ENCODE measurements at places on chromosomes 7 and 10.

GRCh38 chr7:99990460-99990852, 14.6 kb upstream of the AZGP1 start:
- DNase-seq = no peak

- DNase-seq = no peak
Measured at GRCh38 chr10:80268266-80268665, 21.2 kb downstream of the MAT1A start.

DNA sequence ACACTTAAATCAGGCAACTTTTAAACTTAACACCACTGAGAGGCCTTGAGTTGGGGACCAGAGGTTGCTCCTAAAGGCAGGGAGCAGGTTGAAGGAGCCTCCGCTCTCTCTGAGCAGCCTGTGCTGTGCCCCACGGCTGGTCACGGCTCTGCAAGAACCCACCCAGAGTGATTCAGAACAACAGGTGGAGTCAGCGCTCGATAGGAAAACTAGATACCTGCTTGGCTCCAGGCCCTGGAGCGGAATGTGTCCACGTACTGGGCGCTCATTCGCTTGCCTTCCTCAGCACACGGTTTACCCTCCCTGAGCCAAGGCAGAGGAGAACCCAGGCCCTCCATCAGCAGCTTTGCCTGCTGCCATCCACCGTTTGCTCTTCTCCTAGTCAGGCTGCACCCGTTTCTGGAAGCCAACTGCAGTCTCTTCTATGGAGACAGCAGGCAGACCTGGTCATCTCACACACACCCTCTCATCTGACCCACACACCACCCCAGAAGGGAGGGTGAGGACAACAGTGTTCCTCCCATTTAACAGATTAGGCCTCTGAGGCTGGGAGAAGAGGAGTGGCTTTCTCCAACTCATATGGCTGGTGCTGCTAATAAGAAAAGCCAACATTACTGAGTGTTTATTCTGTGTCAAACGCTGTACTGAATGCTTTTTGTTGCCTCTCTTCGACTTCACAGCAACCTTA, 37.6 kb upstream of the PDCD4 start:
- no peak for DNase-seq

- no peak for DNase-seq
Measured at GRCh38 chr7:100847360-100847759, 5.2 kb upstream of the SLC12A9 start.

DNA sequence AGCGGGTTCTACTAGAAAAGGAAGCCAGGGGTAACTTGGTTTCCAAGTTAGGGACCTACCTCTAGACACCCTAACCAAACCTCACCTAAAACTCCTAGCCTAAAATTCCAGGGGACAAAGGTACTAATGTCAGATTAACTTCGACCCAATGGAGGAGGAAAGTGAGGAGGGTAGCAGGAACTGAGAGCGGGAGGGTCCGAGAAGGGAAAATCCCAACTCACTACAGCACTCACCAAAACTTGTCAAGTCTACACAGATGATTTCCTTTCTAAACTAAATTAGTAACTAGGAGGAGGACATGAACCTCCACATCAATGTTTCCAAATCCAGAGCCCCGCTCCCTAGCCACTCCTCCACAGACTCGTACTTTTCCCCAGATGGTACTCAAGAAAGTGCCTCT, 22.6 kb downstream of the CHCHD3 start:
- DNase-seq = no peak

- no peak for DNase-seq
Measured at GRCh38 chr7:42915356-42915755, 3.5 kb upstream of the C7orf25 start.

DNA sequence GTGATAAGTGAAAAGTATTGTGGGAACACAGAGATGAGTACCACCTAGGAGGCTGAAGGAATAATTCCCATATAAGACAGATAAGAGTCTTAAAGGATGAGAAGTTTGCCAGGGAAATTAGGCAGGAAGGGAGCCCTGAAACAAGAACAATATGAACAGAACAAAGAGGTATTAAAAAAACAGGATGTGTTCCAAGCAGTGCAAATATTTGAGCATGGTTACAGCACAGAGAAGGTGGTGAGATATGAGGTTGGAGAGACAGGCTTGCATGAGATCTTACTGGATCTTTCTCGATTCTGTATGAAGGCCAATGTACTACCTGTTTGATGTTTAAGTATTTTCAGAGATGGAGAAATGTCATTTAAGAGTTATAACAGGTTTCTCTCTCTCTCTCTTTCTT, 20.3 kb downstream of the TAC1 start:
- no peak for DNase-seq

- DNase-seq = no peak
Measured at GRCh38 chr7:496528-497295, 22.9 kb downstream of the PDGFA start.

DNA sequence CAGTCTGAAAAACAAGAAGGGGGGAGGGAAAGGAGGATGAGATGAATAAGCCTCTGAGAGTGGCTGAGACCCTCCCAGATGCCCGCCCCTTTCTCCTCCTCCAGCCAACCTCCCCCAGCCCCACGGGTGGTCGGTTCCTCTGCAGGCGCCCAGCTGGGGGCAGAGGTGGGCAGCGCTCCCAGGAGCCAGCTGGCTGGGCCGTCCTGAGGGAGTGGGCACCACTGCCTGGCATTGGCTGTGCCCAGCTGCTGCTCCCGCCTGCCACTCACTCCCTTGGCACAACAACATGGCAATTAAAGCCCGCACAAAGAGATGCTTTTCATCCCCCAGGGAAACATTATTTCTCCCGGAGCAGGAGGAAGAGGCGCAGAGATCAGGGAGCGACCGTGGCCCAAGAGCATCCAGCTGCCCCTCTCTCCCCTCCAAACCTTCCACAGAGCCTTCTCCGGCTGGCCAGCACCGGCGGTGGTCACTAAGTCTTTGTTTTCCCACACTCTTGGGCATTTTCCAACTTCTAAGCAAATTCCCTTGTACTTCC, 107.2 kb downstream of the SPDYE5 start:
- DNase-seq = no peak

- no peak for DNase-seq
Measured at GRCh38 chr7:112112822-112113255, 93.4 kb downstream of the DOCK4 start.

DNA sequence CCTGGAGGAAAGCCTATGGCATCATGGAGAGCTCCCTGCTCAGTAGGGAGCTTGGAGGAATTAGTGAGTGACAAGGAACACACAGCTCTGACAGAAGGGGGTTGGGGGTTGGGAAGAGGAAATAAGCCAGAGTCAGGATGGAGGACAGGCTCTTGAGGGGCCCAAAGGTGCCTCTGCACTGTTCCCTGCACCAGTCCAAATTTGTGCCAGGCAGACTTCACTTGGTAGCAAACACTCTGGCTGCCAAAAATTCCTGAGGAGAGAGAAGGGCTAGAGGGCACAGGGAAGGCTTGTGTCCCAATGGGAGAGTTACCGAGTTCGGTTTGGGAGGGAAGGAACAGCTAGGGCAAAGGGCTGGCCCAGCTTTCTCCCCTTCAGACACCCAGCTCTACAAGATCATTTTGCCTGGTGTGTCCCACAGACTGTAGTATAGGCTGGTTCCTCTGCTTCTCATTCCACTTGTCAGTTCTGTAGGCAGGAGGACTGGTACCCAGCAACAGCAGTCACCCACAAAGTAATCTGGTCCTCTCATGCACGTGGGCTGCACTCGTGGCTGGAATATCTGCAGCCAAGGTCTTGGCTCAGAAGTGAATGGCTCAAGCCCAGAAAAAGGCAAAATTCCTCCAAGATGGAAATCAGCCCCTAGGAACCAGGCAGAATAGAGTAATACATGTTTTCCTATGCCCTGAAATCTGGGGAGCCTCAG, 8.0 kb upstream of the KCNIP2 start:
- DNase-seq = no peak

GRCh38 chr10:48779546-48780152, 95.0 kb downstream of the WDFY4 start:
- no peak for DNase-seq

DNA sequence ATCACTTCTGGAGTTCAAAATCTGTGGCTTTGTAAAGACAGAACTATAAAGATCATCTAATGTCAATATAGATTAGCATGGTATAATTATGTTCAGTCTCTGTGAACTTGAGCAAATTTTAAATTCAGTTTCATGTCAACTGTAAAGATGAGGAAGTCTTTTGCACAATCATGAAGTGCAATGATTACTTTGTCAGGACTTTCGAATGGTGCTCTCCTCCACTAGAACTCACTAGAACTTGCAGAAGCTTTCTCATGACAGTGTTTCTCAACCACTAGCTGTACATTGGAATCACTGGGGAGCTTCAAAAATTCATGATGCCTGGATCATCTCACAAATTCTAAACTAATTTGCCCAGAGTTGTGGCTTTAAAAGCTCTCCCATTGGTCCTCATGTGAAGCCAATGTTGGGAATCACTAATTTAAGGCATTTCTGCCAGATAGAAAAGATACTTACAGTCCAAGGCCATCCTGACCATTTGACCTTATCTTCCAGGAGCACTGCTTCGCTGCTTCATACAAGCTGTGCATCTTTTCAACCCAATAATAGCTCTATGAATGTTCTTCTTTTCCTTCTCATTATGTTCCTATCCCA, 12.9 kb downstream of the OR2AE1 start:
- DNase-seq = no peak

DNA sequence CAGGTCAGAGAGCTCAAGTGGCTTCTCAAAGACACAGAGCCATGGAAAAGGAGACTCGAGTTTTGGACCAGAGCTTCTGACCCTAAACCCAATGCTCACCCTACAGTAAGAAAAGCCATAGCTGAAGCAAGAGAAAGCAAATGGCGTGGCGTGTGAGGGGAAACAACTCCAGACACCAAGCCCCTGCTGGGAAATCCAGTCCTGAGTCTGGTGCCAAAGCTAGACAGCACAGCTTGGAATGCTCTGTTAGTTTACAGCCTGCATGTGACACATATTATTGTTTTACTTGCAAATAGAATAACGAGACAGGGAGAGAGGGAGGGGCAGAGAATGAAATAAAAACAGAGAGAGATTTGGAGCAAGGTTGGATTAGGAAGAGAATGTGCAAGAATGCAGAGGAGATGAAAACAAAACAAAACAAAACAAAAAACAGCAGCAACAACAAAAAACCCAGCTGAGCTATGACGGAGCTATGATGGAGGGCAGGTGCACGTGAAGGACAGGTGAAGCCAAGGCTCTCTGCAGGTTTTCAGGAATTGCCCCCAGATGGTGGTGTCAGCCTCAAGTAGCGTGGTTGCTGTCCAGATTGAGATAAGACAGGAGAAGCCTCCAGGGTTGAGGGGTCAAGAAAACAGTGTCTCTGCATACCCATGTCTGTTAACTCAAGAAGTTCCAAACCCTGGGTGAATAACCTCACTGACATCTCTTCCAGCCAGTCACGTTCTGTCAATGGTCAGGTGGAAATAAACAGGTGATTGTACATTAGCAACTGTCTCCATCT, 69.7 kb upstream of the LRRC18 start:
- no peak for DNase-seq

- DNase-seq = peak; percentile 33
Measured at GRCh38 chr7:43585562-43585961, 2.7 kb downstream of the STK17A start.

DNA sequence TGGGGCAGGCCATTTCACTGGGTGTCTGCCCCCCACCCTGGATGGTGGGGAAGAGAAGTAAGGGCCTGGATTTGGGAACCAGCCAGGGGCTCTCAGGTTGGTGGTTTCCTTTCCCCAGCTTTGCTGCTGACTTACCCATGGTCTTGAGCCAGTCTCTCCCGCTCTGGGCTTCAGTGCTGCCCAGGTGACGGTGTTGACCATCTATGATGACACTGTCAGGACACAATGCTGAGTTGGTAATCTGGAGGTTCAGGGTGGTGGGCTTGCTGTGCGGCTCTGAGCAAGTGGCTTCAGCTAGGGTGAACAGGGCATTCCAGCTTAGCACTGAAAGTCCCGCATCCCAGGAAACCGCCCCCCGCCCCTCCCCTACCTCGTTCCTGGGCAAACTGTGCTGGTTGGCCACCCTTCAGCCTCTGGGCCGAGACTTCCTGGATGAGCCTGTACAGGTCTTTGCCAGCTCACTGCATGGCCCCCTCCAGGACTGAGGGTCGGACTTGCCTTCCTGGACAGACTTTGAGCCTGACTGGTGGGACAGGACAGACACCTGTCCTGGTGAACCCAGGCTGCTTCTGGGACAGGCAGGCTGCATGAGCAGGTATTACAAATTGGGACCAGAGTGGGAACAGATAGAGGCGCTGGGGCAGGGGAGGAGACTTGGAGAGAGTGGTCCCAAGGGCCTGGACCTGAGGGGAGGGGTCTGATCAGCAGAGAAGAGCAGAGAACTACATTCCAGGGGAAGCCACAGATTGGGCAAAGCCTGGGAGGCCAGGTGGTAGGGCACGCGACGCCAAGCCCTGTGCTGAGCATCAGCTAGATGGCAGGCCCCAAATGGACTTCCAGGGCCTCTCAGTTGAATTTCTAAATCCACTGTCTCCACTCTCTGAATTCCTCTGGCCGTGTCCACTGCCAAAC, 19.9 kb upstream of the ZMIZ1 start:
- DNase-seq = no peak

DNA sequence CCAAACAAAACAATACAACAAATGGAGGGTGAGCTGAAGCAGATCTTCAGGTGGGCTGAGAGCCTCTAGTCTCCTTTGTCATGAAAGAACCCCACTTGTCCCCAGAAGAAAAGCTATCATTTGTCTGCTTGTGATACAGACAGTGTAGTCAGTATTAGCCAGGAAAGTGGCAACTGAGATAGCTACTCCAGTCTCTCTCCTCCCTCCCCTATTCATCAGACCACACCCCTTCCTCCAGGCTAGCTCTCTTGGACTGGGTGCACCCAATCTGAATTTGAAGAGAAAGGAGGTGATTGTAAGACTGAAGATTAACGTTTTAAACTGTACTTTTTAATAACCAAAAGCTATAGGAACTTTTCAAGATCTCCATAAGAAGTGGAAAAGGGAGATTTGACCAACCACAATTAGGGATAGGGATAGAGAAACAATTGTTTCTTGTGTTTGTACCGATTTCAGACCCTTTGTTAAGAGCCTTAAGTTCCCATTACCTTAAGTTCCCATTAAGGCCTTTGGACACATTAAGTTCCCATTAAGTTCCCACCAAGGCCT, 14.1 kb downstream of the BMPR1A start:
- DNase-seq = no peak

- DNase-seq = no peak
Measured at GRCh38 chr10:32084185-32084851, 28.1 kb upstream of the KIF5B start.

GRCh38 chr7:135690566-135690965, 28.3 kb downstream of the STMP1 start:
- DNase-seq = no peak

- no peak for DNase-seq
Measured at GRCh38 chr10:87565010-87565409, 60.3 kb downstream of the MINPP1 start.

DNA sequence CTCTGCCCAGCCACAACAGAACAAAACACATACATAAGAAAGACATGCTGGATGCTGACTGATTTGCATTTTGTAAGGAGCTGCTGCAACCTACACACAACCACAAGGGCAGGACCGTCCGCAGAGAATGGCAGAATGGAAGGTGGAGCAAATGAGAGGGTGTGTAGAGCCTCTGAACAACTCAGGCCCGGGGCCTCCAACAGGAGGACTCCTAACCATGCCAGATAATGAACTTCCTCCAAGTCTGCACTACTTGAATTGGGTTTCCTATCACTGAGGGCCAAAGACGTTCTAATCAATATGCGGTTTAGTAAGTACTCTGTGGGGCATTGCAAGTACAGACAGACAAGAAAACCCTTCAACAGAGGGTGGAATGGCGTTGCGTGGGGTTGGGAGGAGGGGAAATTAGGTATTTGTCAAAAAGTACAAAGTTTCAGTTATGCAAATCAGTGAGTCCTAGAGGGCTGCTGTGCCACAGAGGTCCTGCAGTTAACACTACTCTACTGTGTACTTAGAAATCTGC, 14.6 kb downstream of the VOPP1 start:
- DNase-seq = no peak

- no peak for DNase-seq
Measured at GRCh38 chr7:40276061-40276460, 141.3 kb downstream of the SUGCT start.
